ENCODE measurements at places on chromosomes 7 and 10.

GRCh38 chr7:49839863-49840645 lies 66.6 kb downstream of the VWC2 start:
- no peak for DNase-seq

DNA sequence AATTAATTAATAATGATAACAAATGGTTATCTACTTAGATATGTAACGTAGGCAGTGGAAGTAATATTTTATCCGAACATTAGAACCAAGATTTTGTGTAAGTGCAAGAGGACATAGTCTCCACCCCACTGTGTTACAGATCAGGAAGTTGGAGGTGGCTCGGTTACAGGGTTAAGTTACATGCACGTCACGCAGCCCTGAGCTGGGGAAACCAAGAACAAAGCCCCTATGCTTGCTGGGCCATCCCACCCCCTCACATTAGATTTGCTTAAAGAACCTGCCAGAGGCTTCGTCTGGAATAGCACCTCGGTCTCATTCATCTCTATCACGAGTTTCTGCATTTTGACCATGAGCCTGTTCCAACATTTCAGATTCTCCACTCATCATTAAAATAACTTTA lies 214.1 kb downstream of the ADARB2 start:
- DNase-seq: peak; percentile 12

GRCh38 chr7:123070702-123071286 lies 75.3 kb upstream of the TAS2R16 start:
- DNase-seq: no peak

- DNase-seq: no peak
Measured at GRCh38 chr10:114974625-114975024, 36.6 kb downstream of the TRUB1 start.

DNA sequence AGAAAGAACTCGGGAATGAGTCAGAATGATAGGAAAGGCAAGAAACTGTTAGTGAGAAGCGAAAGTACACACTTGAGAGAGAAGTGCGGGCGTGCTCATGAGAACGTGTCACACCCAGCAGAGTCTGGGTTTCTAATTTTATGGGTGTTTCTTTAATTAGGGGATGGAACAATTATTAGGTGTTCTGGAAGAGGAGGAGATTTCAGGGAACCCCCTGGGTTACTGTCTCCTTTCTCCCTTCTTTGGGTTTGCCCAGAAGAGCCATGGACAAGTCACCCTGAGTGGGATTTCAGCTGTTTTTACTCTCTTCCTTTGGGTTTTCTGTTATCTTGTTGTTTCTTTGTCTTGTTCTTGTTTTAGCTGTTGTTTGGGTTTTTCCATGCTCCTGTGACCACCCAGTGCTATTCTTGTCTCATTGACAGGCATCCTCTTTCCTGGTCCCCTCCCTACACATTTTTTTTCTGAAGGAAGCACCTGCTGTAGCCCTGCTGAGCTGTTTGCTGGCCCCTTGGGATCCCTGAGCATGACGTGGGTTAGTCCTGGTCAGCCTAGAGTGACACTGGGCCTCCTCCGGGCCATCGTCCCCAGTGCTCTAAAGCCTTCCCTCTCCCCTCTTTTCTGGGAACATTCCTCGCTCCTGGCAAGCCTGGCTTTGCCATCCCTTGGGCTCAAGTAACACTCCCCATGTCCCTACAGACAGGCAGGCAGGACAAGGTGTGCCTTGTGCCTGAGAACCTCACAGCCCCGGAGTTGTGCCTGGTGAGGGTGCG lies 3.5 kb downstream of the SH2D4B start:
- DNase-seq: no peak

DNA sequence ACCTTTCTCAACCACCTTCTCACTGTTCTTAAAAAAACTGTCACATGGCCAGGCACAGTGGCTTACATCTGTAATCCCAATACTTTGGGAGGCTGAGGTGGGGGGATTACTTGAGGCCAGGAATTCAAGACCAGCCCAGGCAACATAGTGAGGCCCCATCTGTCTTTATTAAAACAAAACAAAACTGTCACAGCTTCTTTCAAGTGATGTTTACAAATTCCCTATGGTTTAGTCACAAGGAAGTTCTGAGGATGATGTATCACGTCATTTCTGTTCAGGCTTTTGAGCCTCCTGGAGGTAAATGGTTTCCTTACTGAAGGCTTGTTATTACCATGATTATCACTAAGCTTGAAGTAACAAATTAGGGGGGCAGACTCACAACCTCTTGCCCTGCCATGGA lies 186.2 kb downstream of the CFTR start:
- no peak for DNase-seq

DNA sequence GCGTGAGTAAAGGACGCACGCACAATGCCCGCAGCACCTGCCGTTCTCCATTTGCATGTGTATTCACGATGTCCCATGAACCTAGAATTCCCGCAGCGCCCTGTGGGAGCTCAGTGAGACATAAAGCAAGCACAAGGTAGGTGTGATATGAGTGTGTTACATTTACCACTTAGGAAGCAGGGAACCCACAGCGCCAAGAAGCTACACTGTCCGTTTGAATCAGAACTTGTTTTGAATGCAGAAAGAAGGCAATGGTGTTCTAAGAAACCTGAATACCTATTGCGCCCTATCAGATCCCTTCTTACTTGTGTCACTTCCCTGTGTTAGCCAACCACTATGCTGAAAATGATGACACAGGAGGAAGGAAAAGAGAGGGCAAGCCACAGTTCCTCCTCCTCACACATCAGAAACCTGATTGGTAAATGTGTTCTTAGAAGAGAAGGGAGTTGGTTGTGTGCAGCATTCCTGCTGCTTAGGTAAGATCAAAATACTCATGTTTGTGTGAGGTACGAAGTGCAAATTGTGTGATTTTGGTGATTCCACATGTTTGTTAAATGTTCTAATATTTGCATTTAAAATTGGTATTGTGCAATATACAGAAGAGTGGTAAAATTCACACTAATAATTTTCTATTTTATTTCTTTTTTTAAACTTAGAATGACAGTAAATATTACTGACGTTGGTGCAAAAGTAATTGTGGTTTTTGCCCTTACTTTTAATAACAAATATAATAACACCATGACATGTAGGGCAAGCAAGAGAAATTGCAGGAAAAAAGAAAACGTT lies 185.4 kb downstream of the SEC23IP start:
- no peak for DNase-seq

- no peak for DNase-seq
Measured at GRCh38 chr7:4928445-4928844, 30.5 kb downstream of the MMD2 start.

DNA sequence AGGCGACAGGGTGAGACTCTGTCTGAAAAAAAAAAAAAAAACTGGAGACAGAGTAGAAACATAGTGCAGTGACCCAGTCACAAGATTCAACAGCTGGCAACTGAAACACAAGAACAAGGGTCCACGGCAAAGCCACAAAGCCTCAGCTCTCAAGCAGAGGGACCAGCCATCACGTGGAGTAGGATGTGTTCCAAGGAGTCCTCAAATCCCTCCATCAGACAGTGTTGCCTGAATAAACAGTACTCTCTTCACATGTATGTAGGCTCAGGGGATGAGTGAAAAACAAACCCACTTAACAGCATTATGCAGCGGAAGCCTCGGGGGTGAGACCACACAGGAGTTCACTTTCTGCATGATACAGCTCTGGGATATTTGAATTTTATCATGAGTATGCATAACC lies 62.0 kb downstream of the SLIT1 start:
- no peak for DNase-seq

DNA sequence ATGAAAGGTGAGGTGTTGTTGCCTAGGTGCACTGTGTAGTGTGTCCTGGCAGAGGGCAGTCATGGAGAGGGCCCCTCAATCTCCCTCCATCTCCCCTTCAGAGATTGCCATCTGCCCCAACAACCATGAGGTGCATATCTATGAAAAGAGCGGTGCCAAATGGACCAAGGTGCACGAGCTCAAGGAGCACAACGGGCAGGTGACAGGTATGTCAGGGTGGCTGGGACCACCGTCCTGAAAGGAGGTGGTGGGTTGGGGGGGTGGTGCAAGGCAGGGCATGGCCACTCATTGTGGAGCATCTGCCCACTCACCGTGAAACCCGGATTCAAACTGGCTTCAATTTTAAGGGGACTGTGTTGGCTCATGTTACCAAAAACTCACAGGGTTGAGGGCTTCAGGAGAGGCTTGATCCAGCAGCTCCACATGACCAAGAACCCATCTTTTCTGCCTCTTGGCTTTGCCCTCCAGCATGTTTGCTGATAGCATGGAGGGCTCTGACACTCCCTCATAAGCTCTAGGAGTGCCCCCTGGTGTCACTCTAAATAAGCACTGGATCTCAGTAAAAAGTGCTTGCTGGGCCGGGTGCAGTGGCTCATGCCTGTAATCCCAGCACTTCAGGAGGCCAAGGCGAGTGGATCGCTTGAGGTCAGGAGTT lies 12.2 kb downstream of the ARPC1B start:
- DNase-seq: no peak

GRCh38 chr10:106826716-106827115 lies 337.8 kb downstream of the SORCS1 start:
- no peak for DNase-seq
